ENCODE measurements at places on chromosomes 3 and 15.

- DNase-seq = no peak
These were observed 11.5 kb upstream of the PARP14 start for GRCh38 chr3:122668930-122669730.

DNA sequence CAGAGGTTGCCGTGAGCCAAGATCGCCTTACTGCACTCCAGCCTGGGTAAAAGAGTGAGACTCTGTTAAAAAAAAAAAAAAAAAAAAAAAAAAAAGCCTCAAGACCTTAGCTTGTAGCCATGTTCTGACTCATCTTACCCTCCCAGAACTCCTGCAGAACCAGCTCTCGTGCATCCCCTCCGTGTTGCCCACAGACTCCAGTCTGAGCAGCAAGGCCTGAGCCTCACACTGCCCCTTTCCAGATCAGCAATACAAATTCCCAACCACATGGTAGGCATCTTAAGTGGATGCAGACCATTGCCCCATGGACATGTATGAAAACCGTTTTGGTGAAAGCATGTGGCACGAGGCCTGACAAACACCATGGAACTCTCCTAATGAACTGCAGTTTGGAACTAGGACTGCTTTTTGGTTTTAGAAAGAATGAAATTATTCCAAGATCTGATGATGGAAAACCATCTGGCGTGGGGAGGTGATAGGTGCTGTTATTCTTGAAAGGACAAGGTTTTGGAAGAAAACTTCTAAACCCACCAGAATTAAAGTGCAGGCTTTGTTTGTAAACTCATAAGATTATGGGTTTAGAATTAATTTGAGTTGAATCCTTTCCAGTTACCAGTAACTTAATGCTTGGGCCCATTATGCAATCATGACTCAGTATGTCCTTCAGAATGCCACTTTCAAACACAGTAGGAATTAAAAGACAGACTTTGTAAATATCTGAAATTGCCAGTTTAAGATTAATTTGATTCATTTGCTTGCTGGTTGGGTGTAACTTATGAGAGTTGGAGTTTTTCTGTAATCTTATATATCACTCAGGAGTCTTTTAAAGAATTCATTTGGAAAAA is 163.7 kb upstream of the LRTM1 start:
- DNase-seq = no peak

DNA sequence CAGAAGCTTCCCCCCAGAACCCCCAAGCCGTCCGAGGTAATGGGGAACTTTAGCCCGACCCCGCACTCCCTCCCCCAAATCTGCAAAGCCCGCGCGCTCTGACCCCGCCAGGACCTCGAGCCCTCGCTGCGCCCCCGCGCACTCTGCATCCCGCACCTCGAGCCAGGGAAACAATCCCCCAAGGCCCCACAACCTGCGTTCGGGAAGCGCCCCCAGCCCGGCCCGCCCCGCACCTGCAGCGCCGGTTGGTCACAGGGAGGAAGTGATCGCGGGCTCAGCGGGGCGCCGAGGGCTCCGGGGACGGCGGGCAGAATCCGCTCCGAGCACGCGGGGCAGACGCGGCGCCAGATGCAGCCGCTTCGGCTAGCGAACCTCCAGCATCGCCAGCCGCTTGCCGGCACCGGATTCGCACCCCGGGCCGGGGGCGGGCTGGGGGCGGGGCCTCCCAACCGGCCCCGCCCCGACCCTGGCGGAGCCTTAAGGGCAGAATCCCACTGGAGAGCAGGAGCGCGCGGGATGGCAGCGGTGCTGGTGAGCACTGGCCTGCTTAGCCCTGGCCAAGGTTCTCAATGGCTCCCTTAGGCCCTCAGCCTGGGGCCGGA is at the start of gene CAMKV:
Gene CAMKV, minus strand, starts transcription at position 382 of the 602 bp plus-strand sequence. CDS start 7,518 bp downstream, outside the sequence.
- no peak for DNase-seq

- no peak for DNase-seq
These were observed 89.2 kb upstream of the SLC6A11 start for GRCh38 chr3:10726787-10727186.

DNA sequence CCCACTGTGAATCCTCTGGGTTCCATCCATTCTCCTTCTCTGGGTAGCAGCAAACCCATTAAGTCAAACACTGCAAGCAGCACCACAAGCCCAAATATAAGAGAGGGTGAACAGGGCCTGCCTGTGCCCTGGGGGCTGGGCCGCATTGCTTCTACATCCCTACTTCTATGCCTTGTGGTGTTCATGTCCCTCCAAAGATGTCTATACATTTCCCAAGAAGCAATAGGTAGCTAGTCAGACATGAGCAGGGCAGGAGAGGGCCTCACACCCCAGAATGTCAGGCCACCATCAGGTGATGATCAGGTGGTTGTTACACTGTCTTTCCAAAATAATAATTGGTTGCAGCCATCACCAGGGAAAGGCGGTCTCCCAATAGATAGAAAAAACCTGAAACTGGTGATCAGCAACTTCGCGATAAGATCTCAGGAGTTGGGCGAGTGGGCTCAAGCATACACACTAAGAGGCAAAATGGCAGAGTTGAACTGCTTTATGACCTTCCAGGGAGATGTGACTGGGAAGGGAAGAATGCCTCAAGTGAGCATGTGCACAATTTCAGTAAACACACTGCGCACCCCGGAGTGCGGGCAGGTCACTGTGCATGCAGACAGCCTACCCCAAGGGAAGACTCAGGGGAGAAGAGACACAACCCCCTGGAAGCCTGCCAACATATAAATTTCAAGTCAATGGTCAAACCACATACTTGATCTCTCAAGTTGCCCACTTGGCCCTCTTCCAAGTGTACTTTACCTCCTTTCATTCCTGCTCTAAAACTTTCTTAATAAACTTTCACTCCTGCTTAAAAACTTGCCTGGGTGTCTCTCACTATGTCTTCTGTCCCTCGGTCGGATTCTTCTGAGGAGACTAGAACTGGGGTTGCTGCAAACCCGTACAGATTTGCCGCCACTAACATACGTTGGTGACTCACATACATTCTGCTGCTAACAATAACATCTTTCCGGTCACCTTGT is 39.9 kb downstream of the KLF15 start:
- DNase-seq = no peak
